ENCODE measurements at places on chromosomes 1 and 21.

- DNase-seq: no peak
These were observed 139.3 kb downstream of the PGBD5 start for GRCh38 chr1:230286890-230287269.

DNA sequence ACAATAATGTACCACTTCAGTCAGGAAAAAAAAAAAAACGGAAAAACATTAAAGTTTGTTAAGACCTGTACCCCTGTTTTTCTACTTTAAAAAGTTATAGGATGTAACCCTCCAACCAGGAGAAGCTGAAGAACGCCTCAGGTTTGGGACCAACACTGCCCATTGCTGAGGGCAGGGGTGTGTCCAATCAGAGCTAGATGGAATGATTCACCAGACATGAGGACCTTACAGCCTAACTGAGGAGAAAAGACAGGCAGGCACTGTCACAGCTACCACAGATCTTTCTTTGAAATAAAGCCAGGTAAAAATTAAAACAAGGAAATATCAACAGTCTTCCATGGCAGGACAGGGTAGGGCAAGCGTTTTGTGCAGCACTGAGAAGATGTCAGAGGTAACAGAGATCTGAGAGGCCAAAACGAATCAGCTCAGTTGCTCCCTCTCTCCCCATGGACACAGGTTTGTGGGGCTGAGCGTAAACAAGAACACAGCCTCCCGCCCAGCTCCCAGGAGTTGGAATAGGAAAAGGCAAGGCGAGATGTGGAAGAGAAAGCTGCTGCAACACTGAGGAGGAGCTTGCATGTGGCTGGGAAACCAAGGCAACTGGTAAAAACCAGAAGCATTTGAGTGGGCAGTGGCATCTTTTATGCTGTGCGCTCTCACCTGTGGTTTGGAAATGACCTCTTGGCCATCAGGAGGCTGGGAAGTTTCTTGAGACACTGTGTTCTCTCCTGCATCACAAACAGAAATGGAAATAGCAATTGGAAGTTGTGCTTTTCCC lies 34.0 kb downstream of the SEC16B start:
- no peak for DNase-seq

DNA sequence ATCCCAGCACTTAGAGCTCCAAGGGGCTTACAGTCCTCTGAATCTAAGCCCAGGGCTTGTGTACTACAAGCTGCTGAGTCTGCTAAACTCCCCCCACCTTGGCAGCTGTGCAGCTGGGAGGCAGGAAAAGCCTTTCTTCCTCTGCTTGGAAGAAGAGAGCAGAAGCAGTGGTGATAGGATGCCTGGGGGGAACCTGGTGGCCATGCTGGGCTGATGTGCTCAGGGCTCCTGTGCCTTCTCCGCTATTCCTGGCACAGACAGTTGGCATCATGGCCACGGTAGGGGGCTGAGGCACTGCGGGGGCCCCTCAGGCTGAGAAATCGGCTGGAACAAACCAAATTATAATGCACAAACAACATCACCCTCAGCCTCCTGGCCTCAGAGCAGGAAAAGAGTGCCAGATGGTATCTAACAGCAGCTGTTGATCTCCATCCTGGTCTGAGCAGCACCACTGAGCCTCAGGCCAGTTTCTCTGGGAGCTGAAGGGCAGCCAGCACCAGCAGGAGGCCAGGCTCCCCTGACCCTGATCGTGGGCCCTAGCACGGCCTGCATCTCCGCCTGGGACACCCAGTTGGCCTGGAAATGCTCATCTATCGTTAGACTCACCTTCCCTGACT lies 35.8 kb downstream of the ECE1 start:
- no peak for DNase-seq

DNA sequence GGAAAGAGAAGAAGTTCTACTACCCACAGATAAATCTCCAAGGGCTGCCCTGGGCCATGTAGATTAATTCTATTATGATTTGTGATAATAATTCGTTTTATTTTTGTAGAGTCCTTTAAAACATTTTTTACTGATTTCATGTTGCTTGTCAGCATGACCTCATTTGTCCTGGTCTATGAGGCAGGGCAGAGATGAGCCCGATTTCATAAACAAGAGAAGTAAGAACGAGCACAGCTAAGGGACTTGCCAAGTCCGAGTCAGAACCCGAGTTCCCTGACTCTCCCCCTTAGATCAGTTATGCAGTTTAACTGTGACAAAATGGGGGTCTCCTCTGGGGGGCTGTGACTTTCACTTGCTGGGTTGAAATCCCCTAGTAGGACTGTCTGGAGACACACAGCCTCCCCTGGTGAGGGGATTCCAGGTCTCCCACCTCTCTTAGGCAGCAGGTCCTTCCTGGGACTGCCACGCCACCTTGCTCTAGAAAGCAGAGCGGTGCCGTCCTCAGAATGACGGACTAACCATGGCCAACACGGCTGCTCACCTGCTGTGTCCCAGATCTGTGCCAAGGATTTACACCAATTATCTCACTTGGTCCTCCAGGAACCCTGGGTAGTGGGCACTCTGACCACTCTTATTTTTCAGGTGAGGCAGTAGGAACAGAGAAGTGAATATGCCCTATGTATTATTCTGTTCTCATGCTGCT lies 31.0 kb upstream of the SOX13 start:
- no peak for DNase-seq

DNA sequence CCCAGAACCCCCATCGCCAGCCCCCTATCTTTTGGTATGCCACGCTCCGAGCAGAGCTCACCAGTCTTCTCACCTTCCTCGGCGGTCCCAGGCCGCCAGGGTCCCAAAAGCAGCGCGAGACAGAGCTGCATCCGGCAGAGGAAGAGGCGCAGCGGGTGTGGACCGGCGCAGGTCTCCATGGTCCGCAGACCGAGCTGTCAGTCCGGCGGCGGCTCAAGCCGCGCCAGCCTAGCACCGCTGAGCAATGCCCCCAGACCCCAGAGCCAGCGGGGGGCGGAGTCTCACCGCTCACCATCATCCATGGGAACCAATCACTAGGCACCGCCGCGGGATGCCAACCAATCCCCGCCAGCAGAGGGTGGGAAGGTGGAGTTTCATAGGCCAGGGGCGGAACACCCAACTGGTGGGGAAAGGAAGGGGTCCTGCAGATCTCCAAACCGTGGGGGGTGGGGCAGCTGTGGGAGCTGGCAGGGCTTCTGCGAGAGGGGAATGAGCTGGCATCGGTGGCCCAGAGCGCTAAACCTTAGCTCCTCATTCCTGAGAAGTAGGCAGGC lies at the start of gene EPHA10:
Gene EPHA10, minus strand, starts transcription at position 233 of the 554 bp plus-strand sequence. Its CDS starts 54 bp downstream, at position 179.
- DNase-seq: no peak

DNA sequence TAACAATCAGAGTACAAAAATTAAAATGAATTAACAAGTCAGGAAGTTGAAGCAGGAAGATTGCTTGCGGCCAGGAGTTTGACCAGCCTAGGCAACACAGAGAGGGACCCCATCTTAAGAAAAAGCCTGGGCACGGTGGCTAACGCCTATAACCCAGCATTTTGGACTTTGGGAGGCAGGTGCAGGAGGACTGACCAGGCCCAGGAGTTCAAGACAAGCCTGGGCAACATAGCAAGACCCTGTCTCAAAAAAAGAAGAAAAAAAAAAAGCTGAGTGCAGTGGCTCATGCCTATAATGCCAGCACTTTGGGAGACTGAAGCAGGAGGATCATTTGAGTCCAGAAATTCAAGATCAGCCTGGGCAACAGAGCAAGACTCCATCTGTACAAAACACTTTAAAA lies 38.5 kb downstream of the TESK2 start:
- no peak for DNase-seq

DNA sequence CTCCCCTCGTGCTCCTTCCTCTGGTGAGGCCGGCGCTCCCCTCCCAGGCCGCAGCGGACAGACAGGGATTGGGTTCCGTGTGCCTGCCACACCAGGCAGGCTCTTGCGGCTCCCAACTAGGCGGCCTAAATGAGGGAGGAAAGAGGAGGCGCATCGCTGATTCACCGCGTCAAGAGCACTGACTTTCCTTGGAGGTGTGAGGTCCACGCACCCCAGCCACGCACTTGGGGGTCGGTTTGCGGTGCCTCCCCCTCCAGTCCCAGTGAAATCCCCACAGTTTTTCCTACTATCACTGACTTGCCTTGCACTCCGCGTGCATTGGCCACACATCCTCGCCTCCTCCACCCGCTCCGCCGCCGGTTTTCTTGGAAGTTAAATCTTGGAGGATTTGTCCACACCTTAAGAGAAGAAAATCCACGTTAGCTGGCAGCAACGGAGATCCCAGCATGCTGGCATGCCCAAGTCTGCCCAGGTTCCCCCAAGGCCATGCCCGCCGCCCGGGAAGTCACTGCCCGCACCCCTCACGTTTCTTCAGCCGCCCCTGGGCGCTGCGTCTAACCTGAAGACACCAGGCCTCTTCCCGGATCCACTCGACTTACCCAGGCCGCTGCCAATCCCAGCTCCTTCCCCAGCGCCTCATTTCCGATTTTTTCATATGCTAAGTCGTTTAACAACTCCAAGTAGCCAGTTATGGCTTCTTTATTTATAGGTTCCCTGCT lies 1.1 kb upstream of the FOXD3 start:
- DNase-seq: no peak

DNA sequence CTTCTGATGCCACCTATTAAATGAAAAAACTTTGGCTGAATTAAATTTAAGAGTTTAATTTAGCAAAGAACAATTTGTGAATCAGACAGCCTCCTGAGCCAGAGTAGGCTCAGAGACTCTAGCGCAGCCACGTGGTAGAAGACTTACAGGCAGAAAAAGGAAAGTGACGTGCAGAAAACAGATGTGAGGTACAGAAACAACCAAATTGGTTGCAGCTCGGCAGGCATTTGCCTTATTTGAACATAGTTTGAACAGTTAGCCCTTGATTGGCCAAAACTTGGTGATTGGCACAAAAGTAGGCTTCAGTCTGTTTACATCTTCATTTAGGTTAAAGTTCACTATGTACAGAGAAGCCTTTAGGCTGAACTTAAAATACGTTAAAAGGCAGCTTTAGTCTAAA lies 22.9 kb downstream of the TCP10L start:
- no peak for DNase-seq

DNA sequence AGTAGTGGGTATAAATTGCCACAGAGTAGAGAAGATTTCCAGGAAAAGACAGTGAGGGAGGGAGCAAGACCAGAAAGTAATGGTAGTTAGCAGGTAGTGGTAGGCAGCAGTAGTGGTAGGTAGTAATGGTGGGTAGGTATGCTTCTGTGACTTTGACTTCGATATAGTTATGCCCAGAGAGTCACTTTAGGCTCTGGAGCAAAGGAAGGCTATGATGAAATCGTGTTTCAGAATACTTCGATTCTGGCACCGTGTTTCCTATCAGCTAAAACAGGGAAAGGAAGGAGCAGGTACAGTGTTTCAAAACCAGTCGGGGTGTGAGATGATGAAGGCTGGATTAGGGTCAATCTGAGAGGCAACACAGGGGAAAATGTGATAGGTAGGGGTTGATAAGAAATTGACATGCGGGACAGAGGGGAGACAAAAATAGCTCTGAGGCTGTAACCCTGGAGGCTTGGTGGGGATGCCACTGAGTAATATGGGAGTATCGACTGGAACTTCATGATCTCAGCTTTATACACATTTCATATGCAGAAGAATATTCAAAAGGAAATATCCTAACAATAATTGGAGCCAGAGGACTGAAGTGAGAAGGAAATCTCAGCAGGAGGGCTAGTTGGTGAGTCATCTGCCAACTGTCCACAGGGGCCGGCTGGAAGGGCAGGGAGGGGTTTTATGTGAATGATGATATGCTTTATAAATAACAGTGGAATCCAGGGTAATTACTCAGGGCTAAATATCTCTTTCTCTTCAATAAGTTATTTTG lies 25.2 kb upstream of the TRIM45 start:
- no peak for DNase-seq

DNA sequence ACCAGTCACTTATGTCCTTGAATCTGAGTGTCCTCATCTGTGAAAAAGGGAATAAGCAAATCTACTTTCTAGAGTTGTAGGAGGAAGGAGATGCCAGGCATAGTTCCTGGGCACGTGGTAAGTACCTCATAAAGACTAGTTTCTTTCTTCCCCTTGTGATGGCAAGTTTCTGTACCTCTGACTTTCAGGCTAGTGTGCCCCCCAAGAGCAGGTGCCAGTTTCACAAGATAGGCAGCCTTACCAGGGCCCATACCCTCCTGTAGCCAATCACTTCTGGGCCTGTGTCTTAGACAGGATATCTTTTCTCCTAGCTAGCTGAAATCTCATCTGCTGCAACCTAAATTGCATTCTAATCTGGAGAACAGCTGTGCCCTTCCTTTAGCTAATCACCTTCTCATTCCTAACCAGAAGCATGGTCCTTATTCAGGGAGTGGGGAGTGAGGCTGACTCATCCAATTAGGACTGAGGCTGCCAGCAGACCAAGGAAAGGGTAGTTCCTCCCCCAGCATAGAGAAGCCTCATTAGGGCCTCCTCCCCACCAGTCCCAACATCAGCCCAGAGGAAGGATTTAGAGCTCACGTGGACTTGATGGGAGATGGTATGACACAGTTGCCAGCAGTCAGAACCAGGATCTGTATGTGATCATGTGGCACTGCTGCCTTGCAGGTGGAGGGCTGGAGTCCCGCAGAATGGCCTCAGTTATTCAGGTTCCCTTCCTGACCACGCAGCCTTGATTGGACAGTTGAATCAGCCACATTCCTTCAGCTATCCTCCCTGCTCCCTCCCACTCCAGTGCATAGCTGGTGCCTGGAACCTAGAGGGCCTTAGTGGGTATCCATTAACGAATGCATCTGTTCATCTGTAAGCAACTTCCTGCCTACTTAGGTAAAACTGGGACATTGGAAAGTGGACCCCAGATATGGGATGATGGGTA lies 7.9 kb downstream of the KLHDC8A start:
- no peak for DNase-seq
